Skin of body (tissue), 3 donors: ENCODE measurements at places on chromosomes 12 and 14. TPM values are rescaled to one million over a fixed set of nuclear protein-coding genes. Genes with fewer than 3 reads are reported as not detected.

- DNase-seq: no peak
Measured at GRCh38 chr12:56237552-56237951, 7.7 kb downstream of the SLC39A5 start.

GRCh38 chr14:68979722-68980451 is 785 bp upstream of the ACTN1 start:
- DNase-seq: no peak

Gene ACOT6
- total RNA-seq: not detected

DNA sequence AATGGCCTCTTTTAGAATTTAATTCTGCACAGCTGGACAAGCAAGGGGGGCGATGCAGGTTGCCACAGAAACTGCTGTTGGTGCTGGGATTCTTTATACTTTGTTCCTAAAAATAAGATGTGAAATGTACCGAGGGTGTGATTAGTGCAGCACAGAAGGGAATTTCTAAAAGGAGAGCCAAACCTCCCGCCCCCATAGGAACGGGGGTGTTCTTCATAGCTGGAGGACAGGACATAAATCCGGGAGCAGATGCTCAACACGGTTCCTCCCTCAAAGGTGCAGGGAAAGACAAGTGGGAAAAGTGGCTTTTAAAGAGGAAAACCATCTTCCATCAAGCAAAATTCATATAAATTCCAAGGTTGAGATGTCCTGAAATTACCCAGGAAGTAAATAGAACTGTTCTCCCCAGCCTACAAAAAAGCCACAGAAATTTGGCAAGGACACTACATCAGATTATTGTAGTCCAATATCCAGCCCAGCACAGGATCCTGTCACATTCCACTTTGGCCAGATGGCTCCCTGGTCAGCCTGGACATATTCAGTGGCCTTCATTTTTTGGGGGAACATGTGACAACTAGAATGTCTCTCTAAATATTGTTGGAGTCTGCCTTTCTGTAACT is 51.4 kb upstream of the TMX1 start:
- DNase-seq: no peak

- DNase-seq: peak; percentile 75
Measured at GRCh38 chr12:93990832-93991803, 157.3 kb upstream of the PLXNC1 start.

DNA sequence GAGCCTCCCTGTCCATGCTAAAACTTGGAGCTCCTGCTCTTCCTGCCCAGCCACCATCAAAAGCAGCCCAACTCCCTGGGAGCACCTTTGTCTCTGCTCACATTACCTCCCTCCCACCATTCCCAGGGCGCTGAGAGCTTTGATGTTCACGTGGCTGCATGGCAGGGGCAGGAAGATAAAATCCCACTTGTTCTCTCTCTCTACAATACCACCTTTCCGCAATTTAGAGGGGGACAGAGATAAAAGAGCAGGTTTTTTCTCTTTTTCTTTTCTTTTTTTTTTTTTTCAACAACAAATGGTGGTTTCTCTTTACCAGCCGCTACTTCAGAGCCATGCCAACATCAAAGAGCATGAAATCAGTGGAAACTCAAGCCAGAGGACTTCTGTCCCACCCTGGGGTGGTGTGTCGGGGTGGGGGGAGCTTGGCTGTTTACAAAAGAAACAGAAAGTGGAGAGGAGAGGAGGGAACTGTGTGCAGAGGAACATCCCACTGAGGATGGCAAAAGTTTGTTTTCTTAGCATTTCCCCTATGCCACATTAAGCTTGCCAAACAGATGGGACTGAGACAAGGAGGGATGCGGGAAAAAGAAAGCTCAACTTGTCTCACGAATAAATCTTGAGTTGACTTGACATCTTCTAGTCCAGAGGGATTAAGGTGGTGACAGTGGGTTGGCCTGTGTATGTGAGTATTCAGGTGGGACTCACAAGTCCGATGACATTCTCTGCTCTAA is 103.7 kb upstream of the NUDT4 start:
- DNase-seq: no peak

Gene RECQL
- 36.4 TPM for total RNA-seq

- DNase-seq: no peak
Measured at GRCh38 chr12:123916729-123917128, 55.9 kb downstream of the CCDC92 start.

DNA sequence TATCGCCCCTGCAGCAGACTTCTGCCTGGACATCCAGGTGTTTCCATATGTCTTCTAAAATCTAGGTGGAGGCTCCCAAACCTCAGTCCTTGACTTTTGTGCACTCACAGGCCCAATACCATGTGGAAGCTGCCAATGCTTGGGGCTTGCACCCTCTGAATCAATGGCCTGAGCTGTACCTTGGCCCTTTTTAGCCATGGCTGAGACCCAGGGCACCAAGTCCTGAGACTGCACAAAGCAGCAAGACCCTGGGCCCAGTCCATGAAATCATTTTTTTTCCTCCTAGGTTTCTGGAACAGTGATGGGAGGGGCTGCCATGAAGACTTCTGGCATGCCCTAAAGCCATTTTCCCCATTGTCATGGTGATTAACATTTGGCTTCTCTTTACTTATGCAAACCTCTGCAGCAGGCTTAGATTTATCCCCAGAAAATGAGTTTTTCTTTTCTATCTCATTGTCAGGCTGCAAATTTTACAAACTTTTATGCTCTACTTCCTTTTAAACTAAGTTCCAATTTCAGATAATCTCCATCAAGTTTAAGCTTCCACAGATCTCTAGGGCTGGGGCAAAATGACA is 1445.8 kb upstream of the FLRT2 start:
- no peak for DNase-seq

DNA sequence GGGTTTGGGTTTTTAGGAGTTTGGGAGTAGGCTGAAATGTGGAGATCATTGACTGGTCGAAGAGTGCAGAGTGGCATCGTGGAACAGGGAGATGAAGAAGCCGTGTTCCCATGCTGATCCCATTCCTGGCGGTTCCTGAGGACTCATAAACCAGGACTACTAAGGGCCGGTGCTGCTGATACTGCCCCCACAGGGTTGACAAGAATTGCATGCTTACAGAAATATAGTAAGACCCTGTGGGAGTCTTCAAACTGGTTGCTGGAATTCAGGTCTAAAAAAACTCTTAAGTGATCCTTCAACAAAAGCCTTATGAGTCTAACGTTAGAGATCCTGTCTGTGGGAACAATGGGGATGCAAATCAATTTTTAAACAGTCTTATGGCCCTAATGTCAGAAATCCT is 64.0 kb upstream of the ARHGAP5 start:
- no peak for DNase-seq

DNA sequence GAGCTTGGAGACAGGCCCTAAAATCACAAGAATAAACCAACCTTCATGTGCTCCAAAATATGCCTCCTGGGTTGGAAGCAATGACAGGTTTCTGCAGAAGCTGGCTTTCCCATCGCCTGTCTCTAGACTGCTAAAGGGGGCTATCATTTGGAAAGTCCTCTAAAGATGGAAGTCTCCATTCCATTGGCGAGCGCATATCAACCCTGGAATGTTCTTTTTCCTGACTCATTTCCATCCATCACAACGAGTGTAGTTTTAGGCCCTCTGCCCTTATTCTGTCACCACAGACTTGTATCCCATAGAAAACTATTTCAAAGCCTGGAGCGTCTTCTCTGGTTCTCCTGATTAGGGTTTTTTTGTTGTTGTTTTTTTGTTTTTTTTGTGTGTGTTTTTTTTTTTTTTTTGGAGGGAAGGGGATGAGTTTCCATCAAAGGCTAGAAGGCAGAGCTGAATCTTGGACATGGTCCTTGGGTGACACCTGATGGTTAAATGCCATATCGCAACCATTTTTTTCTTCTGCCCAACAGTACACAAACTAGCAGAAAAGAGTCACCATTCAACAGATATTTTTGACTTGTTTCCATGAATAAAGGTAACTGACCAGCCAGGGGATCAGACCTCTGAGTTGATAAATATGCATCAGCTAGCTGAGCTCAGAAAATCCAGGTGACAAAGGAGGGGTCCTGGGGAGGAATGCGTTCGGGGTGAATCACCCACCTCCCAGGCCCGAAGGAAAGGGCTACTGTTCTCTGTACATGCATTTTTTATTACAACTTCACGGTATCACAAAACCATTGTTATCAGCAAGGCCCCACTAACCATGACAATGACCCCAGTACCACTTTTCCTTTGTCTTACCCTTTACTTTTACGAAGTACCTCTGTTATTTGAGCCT is 40.5 kb downstream of the KCNA5 start:
- DNase-seq: peak; percentile 8

GRCh38 chr12:132686825-132687210 is 324 bp downstream of the POLE start:
- DNase-seq: peak; percentile 39

DNA sequence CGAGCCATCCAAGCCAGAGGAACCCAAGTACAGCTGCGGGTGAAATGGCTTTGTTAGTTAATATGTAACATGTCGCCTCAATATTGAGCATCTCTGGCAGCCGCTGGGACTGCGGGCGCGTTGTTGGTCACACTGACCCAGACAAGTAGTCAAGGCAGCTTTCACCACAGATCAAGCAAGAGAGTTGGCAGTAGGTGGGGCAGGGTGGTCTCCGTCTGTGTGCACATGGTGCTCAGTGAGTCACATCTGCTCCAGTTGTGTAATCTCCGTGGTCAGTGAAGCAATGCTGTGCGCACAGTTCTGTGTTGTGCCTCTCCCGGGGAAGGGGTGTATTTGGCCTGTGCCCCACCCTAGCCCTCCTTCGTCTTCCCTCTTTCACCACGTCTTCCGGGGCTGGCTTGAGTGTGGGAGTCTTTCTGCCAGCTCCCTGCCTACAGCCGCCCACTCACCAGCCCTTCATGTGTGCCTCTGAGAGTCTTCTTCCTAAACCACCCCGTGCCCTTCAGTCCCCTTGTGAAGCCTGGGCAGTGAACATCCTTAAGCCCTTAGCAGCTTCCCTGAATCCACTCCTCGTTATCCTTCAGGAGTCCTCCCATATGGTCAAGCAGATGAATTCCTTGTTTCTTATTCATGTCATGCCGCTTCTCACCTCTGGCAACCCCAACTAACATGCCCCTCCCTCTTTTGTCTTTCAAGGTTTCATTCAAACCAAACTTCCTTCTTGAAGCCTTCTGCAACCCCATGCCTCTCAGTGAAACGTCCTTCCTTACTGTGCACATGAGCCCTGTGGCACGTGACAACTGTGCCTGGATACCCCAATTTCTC is 242.1 kb downstream of the CACNA1C start:
- DNase-seq: no peak

DNA sequence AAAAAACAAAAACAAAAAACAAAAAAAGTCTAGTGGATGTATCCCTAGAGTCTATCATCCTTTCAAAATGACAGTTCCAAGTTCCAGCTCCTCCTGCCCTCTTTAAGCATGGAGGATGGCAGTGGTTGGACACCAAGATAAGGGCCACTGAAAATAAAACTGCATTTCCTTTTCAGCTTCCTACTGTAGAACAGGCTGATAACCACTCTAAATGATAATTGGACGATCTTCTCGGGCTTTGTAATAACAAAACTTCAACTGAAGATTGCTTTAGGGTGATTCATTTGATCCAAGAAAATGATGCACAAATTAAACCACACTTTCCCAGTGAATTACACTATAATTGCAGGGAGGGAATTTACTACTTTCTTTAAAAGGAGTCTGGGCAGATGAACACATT is 42.2 kb upstream of the CRACR2A start:
- DNase-seq: no peak

GRCh38 chr14:100234511-100234910 is 4.4 kb upstream of the YY1 start:
- DNase-seq: no peak

- no peak for DNase-seq
Measured at GRCh38 chr14:55450987-55451386, 10.6 kb upstream of the TBPL2 start.

DNA sequence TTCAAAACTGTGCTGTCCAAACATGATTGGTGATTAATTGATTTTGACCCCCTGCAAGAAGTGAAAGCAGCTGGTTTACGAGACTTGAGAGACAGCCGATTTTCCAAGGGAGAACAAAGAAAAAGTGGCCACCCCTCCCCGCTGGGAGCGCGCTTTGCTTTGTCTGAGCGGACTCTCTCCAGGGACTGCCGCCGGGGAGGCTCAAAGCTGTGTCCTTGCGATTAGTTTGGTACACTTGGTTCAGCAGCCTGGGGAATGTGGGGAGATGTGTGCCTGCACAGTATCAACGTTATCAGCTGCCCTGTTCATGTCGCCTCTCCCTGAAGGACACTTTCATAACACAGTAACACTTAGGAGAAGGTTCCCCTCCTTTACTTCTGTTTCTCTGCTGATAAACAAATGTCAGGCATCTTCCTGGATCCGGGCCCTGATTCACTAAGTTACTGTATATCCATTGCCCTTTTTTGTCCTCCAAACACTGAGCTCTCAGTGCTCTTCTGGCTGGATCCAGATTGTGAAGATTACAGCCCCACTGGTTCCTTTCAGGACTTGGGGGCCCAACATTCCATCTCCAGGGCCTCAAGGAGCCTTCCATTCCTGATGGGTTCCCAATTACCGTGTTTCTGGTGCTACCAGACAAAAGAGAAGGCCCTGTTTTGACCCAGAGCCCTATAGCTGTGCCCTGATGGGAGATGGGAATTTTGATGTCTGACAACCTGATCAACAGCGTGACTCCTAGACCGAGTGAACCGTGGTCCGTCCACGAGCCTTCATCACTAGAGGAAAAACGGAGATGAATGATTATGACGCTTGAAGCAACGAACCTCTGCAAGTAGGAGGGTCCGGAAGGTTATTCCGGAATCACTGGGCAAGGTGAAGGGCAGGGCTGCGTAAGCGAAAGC is 31.7 kb upstream of the TUBA1C start:
- DNase-seq: peak; percentile 32

Gene C14orf39
- 0.39 TPM for total RNA-seq

Gene PLD4
- total RNA-seq: 5.6 TPM

GRCh38 chr12:28708918-28709371 is 440.1 kb upstream of the FAR2 start:
- DNase-seq: peak; percentile 11

Gene TAS2R8
- not detected for total RNA-seq

Gene PPM1H
- 7.1 TPM for total RNA-seq

- no peak for DNase-seq
Measured at GRCh38 chr12:46402941-46403718, 30.6 kb upstream of the SLC38A2 start.

DNA sequence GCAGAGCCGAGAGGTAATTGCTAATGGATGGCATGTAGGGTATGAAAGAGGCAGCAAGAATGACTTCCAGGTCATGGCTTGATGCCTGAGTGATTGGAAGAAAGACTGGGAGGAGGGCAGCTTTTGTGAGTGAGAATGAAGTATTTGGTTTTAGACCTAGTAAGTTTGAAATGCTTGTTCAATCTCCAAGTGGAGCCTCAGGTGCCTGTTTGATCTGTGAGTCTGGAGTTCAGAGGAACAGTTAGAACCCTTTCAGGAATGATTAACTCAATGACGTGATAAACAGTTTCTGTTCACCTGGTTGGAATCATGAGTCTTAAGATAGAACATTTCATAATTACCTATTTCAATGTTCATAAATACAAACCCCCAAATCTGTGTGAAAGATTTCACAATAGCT is 10.4 kb downstream of the KCNJ8 start:
- no peak for DNase-seq

GRCh38 chr12:93197067-93197593 is 180.6 kb upstream of the NUDT4 start:
- peak; percentile 21 for DNase-seq

DNA sequence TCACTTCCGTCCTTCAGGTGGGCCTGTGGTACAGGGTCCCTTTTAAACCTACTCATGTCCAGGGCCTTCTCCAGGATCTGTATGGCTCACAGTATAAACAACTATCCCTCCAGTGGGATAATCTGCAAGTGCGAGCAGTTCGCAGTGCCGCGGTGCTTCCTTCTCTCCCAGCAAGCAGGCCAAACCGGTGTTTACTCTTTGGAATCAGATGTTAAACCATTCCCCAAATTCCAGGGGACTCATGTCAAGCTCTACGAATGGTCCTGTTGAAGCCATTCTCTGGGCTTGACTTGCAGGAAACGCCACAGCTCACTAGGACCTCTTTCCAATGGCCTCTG is 59.6 kb downstream of the OR11H12 start:
- DNase-seq: no peak
